ENCODE measurements at places on chromosomes 1 and 21.

DNA sequence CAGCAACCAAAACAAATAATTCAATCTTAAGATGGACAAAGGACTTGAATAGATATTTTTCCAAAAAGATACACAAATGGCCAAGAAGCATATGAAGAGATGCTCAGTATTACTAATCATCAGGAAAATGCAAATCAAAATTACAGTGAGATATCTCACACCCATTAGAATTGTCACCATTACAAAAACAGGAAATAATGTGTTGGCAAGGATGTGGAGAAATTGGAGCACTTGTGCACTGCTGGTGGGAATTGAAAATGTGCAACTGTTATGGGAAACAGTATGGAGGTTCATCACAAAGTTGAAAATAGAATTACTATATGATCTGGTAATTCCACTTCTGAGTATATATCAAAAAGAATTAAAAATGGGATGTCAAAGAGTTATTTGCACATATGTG, 83.2 kb downstream of the SH3GLB1 start:
- no peak for DNase-seq

DNA sequence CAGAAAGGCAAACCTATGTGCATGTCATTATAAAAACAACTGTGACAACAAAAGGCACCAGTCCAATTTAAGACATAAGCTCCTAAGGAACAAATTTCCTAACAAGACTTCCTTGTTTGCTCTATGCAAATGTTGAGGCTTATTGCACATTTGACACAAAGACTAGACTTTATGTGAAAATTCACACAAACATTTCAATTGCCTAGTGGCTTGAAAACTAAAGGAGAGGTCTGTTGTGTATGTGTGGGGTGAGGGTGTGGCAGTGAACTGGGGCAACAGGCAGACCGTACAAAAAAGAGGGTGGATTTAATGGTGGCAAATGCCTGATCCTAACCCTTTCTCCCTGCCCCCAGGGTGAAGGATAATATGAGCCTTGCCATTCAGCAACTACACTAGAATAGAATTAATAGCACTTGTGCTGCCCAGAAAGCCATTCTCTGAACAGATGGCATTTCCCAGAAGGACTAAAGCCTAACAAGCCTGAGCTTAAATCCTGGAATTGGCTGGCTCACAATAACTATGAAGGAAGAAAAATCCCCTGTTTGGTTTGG, 73.9 kb downstream of the GLUL start:
- no peak for DNase-seq

- DNase-seq: no peak
These were observed 9.3 kb upstream of the FAM89A start for GRCh38 chr1:231049121-231049979.

GRCh38 chr1:39957299-39958015, 2.5 kb downstream of the MFSD2A start:
- DNase-seq: no peak

- no peak for DNase-seq
These were observed 11.1 kb downstream of the VSIG8 start for GRCh38 chr1:159851407-159851806.

- no peak for DNase-seq
These were observed 3.4 kb downstream of the CAPN9 start for GRCh38 chr1:230750576-230750975.

DNA sequence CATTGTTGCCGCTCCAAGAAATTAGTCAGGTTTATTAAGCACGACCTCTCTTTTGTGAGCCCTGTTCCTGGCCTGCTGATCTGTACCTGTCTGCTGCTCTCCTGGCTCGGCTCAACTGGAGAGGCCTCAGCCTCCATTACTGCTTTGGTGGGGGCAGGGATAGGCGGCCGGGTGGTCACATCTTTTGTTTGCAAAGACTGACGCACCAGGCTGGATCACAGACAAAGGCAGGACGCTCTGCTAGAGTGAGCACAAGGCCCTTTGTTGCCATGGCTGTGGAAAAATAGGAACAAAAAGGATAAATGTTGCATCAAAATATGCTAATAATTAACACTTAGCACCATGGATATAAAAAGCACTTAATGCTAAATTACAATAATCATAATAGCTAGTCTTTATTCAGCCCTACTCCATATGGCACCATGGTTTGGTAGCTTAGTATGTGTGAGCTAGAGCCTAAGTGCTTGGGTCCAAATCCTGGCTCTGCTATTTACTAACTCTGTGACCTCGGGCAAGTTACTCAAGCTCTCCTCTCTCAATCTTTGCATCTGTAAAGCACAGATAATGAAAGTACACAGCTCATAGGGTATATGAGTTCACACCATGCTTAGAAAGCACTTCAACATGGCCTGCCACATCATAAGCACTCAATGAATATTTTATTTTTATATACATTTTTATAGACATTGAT, 28.9 kb upstream of the HPDL start:
- no peak for DNase-seq

DNA sequence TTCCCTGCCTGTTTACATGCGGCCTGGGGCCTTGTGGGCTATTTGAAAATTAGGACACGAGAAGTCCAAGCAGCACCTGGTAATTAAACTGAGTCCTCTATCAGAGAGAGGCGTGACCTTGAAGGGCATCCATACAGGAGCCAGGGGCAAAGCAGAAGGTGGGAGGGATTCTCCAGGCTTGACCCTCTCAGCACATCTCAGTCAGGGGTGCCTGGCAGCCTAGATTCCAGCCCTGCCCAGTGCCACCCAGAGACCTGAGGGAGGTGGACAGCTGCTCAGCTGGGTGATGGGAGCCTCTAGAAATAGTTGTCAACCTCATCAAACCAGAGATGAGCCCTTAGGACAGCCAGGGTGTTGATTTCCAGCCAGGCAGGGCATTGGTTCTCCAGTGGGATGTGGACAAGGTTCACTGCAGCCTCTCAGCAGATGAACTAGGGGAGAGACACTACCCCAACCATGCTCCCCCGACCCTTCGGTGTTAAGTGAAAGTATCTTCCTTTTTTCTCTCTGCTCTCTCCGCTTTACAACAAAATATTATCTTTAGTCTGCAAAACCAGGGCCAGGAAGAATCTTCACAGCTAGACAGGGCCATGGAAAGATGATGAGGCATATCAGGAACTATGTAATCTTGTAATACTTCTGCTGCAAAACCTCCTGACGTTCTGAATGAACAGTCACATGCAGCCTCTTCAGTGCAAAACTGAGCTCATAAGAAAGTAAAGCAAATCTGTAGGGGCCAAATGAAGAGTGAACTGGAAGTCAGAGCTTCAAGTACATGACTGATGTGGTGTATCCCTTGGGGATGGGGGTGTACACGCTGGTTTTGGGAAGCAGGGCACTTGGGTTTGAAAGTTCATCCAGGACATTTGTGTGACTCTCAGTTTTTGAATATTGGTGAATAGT, 35.9 kb upstream of the ATP5PO start:
- no peak for DNase-seq

- no peak for DNase-seq
These were observed 6.2 kb upstream of the TEX50 start for GRCh38 chr1:173628888-173629287.

GRCh38 chr1:8238141-8239038, 79.5 kb upstream of the SLC45A1 start:
- no peak for DNase-seq

GRCh38 chr1:164575356-164575886, 16.4 kb downstream of the PBX1 start:
- no peak for DNase-seq

DNA sequence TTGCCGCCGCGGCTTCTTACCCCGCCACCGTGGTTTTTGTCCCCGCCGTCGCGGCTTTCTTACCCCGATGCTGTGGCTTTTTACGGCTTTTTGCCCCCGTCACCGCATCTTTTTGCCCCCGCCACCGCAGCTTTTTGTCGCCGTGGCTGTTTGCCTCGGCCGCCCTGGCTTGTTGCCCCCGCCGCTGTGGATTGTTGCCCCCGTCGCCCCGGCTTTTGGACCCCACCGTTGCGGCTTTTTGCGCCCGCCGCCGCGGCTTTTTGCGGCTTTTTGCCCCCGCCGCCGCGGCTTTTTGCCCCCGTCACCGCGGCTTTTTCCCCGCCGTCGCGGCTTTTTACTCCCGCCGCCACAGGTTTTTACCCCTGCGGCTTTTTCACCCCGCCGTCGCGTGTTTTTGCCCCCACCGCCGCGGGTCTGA, 3934.3 kb downstream of the SRGAP2C start:
- DNase-seq: no peak

DNA sequence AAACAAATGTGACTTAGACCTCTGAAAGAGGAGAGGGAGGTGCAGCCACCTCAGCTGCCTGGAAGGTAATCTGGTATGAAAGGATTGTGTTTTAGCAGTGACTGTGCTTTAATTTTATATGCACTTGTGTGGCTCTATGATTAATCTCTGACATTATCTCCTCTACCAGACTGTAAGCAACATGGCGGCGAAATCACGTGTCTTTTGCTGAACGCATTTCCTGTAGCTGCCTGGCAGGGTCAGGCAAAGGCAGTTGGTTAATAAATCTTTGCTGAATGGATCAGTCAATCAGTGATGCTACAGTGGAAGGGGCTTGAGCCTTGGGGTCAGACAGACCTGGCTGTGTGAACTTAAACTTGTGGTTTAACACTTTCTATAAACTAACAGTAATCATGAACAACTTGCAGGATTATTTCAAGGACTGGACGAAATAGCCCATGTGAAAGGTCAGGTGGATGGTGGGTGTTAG, 96.9 kb downstream of the ADSS2 start:
- no peak for DNase-seq

- DNase-seq: no peak
These were observed 127.8 kb downstream of the NTMT2 start for GRCh38 chr1:170273291-170274130.

GRCh38 chr1:2400950-2401649, 9.5 kb downstream of the RER1 start:
- DNase-seq: no peak

DNA sequence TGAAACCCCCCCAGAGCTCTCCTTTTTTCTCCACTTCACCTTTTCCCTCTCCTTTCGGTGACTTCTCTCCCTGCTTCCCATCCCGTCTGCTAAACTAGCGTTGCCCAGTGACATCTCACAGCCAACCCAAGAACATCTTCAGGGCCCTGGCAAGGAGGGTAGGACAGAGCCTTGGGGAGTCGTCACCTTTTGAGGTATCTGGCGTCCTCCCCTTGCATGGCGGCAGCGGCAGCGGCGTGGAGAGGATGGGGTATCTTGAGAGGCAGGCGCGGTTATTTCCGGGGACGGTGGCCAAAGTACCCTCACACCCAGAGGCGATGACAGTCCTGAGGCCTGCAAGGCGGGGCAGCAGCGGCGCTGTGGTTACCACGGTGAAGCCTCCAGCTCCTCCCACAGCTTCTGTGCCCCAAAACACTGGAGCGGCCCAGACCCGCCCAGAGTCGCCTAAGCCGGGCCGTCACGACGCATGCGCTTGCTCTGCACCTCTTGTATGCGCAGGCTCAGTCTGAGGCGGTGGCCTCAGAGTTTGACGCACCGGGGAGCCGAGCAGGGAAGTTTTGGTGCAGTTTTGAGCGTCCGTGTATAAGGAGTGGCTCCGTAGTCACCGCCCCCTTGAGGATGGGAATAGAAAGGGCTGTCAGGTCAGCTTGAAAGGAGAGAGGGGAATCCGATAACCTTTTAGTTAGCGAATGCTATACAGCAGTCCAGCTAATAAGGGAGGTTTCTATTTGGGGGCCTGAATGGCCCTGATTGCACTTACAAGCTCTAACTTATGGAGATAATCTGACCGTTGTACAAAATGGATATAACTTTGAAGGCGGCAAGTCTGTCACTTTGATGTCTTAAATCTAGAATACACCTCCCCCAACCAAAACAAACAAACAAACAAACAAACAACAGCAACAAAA, at the start of gene KIFAP3:
TSS of gene KIFAP3 (minus strand) at position 446 of the 908 bp plus-strand sequence. CDS start at position 218, 228 bp downstream.
- peak; percentile 99 for DNase-seq

- DNase-seq: no peak
These were observed 158.5 kb upstream of the ESRRG start for GRCh38 chr1:216881695-216882094.

GRCh38 chr1:15799928-15800835, 7.3 kb downstream of the UQCRHL start:
- no peak for DNase-seq

GRCh38 chr1:229599218-229599954, 26.5 kb downstream of the TAF5L start:
- DNase-seq: no peak

GRCh38 chr1:89499320-89499719, 25.3 kb upstream of the LRRC8B start:
- no peak for DNase-seq

DNA sequence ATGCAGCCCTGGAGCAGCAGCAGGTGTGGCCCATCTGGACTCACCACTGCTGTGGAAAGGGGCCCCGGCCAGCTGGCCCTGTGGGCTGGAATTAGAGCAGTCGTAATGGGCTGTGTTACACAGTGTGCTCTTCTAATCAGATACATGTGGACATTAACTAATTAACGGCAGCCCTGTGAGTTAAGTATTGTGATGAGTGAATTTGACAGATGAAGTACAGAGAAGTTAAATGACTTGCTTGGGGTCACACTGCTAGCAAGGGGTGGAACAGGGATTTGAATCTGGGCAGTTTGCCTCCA, 58.6 kb downstream of the MDM4 start:
- DNase-seq: no peak

- no peak for DNase-seq
These were observed 58.7 kb upstream of the PDE9A start for GRCh38 chr21:42594616-42595282.

GRCh38 chr1:221881805-221882581, 140.1 kb upstream of the DUSP10 start:
- no peak for DNase-seq

DNA sequence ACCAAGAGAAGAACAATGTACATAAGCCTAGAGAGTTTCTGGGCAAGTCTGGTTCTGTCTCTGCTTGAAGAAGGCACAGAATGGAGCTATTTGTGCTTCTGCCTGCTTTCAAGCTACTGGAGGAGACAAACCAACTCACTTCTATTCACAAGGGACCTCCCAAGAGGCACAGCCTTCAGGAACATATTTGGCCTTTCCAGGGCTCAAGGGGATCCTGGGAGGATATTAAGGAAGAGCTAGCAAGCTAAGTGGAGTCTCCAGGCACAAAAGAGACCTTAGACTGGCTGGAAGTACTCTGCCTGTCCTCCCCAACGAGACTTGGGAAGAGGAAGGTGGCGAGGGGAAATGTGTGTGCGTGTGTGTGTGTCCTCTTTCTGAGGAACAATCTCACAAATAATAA, at the start of gene OR6Y1:
TSS of gene OR6Y1 (minus strand) at position 54 of the 400 bp plus-strand sequence. CDS start 6,300 bp downstream, outside the sequence.
- DNase-seq: no peak

- peak; percentile 32 for DNase-seq
These were observed 79.6 kb upstream of the AK4 start for GRCh38 chr1:65068202-65069010.

- DNase-seq: peak; percentile 100
These were observed 147.8 kb downstream of the TOMM20 start for GRCh38 chr1:234980645-234981396.
